Activated CD4-positive, alpha-beta T cell treated with anti-CD3 and anti-CD28 coated beads, Interleukin-2, amount 10 ng/mL, durations not matched to agents 7 days and 5 days (primary cell): ENCODE measurements at places on chromosomes 5 and 9. TPM values are rescaled to one million over a fixed set of nuclear protein-coding genes. Genes with fewer than 3 reads are reported as not detected.

Gene GABRA1
- total RNA-seq, result not detected

Gene FAM163B
- total RNA-seq, result not detected

Gene EQTN
- not detected for total RNA-seq

Gene PSAT1
- total RNA-seq, result 71.3 TPM

Gene RABEPK
- 17.2 TPM for total RNA-seq

Gene DMRT3
- not detected for total RNA-seq

Gene TRIM7
- 0.29 TPM for total RNA-seq

Gene SH3RF2
- 0.27 TPM for total RNA-seq

Gene MATR3
- total RNA-seq, result 168 TPM

Gene DMRT2
- total RNA-seq, result not detected

Gene SLC45A2
- 0.19 TPM for total RNA-seq
